ENCODE measurements at places on chromosomes 2 and 18.

DNA sequence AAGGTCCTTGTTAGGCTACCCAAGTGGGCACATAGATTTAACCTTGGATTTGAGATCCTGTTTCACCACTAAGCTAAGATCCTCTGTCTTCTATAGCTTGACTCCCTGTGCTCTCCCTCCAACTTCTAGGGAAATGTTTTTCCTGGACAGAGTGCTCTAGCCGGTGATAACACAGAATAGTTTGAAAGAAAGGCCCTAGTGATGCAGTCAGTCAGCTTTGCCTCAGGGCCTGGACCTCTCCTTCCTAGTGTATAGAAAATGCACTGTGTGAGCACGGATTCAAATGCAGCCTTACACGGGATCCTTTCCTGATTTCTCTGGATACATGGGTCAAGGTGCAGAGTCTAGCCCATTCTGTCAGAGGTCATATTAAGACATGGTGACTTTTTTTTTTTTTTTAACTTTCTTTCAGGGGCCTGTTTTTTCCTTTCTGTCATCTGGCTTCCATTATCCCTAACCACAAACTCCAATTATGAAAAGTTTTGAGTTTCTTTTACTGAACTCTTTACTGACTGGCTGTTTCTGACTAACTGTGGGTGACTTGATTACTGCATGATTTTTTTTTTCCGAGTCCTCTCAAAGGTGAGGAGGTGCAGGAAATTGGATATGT lies 122.6 kb downstream of the LRP1B start:
- DNase-seq, result no peak

DNA sequence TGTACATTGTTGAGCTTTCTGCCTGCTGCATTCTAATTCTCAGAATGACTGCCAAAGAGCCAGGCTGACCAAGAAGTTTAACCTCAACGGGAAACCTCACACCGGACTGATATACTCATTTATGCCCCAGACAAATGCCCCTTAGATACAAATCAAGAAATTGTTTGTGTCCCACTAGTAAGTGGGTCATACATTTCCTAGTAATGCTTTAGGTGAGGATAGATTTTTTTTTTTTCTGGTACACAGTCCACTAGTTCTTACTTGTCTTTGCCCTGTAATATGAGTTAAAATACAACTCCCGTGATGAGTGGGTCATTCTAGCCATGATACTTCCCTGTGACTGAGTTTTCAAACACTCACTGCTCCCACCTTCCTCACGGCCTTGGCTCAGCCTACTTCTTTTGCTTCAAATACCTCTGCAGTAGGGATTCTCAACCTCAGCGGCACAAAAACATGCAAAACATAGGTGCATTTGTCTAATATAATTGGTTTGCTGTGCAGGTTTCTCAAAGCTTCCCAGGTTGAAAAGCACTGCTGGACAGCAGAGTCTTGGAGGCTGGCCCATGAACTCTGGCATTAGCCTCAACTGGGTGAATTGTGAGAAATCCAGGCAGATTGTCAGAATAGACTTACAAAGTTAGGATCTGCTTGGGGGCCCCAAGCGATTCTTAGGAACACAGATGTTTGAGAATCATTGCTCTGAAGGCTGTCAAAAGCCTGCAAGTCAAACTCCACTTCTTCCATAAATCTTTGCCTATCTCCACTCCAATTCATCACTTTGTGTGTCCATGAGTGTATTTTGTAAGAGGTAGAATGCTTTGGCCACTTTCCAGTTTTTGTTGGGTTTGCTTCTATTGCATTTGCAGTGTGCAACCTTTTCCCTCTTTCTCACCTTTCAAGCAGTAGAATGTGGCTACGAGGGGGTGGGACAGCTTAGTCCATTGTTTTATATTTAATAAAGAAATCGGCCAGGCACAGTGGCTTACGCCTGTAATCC lies 35.5 kb downstream of the TGIF1 start:
- DNase-seq, result no peak

DNA sequence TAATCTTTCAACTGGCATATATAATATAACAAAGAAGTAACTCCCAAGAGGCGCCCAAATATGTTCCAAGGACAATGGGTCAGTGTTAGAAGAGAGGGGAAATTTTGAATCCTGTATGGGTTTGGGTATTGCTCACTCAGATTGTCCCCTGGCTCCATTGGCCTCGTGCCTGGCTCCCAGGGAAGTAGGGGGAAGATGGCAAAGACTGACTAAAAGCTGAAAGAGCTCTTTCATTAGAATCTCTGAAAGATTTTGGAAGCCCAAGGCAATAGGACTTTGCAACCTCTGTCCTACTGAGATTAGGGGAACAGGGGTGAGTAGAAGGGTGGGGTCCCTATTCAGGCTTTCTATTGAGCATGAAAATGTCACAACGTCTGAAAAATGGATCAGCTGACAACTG lies 1272.8 kb upstream of the ZEB2 start:
- no peak for DNase-seq

GRCh38 chr2:37387148-37387835 lies 42.9 kb downstream of the QPCT start:
- DNase-seq, result no peak

- DNase-seq, result no peak
Observed at GRCh38 chr18:9082711-9083510, 19.6 kb upstream of the NDUFV2 start.

DNA sequence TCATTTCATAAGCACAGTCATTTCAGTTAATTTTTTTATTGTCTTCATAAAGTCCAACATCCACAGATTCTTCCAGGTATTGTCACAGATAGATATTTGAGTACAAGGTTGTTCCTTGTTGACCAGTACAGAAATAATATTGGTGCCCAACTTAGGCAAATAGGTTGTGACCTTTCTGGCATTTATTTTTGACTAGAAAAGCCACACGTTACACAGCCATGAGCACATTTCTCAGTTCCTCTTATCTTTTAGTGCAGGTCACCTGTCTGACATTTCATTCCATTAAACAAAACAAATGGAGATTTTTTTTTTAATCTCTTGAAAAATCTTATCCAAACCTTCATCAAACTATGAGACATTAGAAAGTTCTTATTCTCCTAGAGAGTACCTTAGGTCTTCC lies 428.8 kb downstream of the ZNF521 start:
- no peak for DNase-seq

DNA sequence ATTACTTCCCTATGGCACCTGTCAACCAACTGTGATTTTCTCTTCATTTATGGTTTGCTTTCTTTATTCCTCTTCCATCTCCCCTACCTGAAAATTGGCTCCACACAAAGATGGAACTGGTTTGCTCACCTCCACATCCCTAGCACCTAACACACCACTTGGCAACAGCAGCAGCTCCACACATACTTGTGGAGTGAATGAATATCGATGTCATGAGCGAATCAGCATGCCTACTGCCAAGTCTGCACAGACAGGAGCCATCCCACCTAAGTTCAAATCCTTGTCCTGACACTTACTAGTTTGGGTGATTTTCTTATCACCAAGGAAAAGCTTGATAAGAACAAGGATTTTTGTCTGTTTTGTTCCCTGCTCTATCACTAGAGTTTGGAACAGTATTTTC lies 191.4 kb upstream of the TMEM200C start:
- DNase-seq, result no peak

GRCh38 chr2:208501206-208501605 lies 94.6 kb downstream of the PTH2R start:
- no peak for DNase-seq

DNA sequence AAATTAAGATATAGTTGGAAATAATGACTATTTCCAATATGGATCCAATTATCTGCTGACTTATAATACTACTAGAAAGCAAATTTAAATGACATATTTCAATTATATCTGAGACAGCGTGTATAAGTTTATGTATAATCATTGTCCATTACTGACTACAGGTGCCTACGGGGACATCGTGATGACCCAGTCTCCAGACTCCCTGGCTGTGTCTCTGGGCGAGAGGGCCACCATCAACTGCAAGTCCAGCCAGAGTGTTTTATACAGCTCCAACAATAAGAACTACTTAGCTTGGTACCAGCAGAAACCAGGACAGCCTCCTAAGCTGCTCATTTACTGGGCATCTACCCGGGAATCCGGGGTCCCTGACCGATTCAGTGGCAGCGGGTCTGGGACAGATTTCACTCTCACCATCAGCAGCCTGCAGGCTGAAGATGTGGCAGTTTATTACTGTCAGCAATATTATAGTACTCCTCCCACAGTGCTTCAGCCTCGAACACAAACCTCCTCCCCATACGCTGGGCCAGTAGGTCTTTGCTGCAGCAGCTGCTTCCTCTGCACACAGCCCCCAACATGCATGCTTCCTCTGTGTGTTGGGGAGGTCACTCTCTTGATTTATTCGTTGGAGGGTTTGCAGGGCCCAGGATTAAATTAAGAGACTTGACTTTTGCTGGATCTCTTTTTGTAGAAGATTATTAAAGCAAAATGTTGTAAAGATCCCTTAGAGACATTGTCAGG lies 194.4 kb downstream of the RPIA start:
- no peak for DNase-seq
